ENCODE measurements at places on chromosomes 1 and 21.

DNA sequence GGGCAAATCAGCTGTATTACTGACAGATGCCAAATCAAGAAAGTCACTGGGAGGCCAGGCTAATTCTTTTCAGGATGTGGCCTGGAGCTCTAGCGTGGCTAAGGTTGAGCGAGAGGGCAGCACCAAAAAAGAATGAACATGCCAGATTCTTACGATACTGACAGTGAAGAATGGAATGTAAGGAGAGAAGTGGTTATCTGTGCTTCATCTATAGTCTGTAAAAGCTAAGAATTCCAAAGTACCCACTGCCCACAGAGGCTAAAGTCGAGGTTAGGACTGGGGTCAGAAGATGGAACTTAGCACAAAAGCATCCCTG, 32.7 kb downstream of the TFAP2E start:
- DNase-seq: no peak

DNA sequence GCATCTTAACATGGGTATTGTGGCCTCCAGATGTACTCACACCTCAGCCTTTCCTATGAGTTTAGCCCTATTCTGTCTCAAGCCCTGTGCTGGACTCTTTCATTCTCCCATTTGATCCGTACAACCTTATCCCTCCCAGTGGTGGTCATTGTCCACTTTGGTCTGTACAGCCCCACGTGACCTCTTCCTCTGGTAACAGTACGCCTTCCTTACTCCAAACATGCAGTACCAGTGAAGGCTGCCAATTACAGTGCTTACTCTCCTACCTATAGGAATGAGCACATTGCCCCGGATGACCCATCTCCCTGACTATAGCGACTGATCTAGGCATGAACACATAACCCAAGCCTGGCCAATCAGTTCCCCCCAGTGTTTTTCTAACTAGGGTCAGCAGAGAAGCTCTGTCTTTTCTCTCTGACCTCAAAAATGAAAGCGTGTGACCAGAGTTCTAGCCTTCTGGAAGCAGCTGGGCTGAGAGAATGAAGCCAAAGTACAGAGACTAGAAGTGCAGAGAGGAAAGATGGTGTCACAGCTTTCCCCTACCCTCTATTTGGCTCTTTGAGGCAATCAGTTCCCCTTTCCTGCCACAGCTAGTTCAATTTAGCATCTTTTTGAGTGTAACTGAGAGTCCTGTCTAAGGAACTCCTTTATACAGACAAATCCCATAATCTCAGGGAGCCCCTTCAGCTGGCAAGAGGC, 9.9 kb upstream of the QSOX1 start:
- DNase-seq: no peak

DNA sequence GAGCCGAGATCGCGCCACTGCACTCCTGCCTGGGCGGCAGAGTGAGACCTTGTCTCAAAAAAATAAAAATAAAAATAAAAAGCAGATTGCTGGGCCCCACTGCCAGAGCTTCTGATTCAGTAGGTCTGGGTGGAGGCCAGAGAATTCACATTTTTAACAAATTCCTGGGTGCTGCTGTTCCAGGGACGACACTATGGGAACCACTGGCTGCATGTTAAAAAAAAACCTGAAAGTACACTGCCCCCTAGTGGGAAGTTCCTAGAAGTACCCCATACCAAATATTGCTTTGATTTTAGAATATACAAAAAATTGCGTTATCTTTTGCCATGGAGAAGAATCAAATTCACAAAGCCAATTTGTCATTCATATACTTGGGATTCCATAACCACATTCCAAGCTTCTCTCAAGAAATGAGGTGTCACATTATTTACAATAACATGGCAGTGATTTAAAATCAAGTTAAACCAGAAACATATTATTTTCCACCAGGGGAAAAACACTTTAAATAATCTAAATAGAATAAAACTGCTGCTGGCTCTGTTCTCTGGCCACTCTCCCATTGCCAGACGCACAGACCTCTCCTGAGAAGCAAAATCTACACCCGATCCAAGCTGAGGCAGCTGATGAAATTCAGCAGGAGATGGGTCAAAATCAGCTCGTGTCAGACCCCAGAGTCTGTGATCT, 27.4 kb downstream of the SYF2 start:
- DNase-seq: peak; percentile 22

DNA sequence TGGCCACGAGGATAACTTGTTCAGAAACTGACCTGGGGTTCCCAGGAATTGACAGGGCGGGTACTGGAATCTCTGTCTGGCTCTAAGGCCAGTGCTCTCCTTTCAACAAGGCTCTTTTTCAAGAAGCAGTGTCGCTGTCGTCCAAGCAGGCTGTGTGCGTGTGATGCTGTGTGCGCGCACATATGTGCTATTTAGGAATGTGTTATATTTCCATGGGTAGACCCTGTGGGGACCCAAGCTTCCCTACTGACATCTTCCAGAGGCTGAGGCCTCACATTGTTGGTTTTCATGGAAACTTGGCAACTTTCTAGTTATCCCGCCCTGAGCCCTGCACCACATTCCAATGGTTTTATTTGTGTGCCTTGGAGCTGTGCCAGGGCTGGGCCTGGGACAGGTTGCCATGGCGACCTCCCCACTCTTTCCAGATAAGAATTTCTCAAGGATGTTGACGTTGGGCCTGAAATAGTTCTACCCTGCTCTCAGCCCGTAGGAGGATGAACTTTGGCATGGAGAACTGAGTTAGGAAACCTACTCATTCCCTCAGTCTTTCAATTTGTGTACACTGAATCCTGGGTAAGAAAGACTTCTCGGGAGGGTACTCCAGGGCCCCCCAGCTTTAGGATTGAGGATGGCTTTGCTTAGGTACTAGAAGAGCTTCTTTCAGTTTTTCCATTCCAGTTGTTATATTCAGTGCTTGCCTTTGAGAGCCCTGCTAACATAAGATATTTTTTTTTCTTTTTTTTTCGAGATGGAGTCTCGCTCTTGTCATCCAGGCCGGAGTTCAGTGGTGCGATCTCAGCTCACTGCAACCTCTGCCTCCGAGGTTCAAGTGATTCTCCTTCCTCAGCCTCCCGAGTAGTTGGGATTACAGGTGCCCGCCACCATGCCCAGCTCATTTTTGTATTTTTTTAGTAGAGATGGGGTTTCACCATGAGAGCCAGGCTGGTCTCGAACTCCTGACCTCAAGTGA, 38.8 kb upstream of the SRSF10 start:
- no peak for DNase-seq

DNA sequence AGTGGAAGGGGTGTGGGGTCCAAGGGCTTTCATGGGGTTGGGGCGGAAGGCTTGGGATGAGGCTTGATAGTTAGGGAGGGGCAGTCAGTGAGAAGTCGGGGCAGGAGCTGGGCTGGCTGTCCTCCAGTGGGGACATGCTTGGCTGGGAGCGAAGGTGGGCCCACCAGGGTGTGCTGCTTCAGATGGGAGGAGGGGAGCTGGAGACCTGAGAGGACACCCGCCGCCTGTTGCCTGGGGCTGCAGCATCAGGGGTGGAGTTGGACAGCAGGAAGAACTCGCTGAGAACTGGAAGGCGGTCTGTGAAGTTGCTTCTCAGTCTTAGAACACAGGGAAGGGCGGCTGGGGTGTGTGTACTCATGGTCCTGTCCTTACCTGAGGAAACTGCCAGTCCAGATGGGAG, 1.6 kb downstream of the THEM5 start:
- no peak for DNase-seq

GRCh38 chr1:192789871-192790270, 19.0 kb upstream of the RGS2 start:
- no peak for DNase-seq

All from iPS DF 6.9 (cell line).